Iris pigment epithelial cell (primary cell): ENCODE measurements at places on chromosomes 7 and 10.

DNA sequence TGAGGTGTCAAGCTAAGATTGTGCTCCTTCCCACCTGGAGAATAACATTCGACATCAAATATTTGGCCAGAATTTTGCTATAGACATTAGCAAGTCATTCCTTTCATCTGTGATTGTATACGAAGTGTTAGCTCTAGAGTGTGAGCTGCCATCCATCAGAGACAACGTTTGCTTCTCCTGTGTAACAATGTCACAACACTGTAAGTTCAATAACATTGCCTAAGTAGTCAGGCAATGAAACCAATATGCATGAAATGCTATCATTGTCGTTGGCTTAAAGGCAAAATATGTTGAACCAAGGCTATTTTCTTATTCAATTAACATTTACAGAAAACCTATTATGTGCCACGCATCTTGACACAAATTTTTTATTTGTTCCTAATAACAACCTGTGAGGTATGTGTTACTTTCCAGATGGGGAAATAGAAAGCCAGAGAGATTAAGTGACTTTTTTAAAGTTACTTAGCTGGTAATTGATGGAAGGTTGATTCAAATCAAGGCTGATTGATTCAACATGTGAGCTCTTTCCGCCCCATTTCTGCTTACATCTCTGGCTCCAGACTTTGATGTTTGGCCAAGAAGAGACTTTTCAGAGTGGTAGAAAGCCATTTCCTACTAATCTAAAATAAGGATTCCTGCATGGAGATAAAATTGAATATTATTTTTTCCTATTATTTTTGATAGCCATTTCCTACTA lies 32.0 kb downstream of the BET1 start:
- DNase-seq, result no peak

DNA sequence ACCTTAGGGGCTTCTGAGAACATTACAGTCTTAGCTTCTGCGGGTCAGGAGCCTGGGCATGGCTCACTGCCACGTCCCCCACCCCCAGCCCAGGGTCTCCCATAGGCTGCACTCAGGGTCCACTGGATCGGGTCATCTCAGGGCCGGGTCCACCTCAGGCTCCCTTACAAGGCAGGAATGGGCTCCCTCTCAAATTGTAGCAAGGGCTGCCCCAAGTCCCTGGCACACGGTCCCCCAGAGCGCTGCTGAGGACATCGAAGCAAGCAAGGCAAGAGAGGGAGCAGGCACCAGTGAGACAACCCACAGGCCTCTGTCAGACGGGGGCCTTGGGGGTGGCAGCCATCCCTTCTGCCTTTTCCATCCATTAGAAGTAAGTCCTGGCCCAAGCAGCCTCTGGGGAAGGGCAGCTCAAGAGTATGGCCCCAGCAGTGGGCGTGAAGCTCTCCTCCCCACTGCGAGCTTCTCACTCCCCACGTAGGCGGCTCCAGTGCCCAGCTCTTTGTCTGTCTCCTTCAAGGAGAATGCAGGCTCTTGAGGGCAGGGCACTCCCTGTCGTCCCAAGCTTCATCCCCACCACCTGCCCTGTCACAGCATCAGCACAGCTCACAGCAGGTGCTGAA lies 18.0 kb upstream of the RET start:
- DNase-seq, result no peak

GRCh38 chr7:370259-370625 lies 80.3 kb downstream of the FOXL3 start:
- no peak for DNase-seq

- no peak for DNase-seq
Observed at GRCh38 chr7:93574646-93575554, at the start of gene CALCR. Gene CALCR, minus strand, starts transcription at chr7:93574724. Its CDS starts 87,743 bp downstream, at chr7:93486981.

DNA sequence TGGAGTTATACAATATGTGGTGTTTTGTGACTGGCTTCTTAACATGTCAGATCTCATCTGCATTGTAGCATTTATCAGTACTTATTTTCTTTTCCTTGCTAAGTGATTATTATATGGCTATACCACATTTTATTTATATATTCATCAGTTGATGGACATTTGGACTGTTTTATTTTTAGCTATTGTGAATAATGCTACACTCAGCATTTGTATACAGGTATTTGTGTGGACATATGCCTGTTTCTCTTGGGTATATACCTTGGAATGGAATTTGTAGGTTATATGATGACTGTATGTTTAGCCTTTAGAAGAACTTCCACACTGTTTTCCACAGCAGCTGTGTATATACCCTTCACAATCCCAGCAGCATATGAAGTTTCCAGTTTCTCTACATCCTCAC lies 86.5 kb downstream of the GSDME start:
- no peak for DNase-seq

GRCh38 chr10:58385784-58386112 lies 538 bp downstream of the TFAM start:
- DNase-seq, result peak; percentile 35

DNA sequence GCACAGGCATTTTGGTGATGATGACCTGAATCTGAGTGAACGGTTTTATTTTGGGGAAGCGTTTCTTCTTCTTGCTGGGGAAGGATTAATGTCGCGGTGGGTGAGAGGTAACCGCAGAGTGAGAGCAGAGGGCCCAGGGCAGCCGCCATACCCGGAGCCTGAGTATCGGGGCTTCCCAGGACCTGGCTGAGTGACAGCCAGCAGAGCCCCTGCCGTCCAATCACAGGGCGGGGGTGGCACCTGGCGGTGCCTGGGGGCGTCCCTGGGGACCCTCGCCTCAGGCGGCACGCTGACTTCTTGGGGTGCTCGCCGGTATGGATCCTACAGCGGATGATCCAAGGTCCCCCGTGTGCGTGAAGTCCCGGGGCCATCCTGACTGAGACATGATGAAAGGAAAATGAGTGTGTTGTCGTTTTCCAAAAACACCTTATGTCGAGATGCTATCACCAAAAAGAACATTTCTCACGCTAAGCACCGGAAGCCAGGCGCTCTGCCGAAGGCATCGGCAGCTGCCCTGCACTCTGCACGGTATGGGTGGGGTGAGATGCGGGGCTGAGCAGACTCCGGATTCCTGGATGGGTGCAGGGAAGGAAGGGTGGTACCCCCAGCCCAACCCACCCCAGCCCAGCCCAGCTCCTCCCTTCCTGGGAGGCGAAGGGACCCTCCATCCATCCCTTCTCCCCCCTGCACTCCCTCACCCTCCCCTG lies 227.9 kb upstream of the SHH start:
- no peak for DNase-seq

DNA sequence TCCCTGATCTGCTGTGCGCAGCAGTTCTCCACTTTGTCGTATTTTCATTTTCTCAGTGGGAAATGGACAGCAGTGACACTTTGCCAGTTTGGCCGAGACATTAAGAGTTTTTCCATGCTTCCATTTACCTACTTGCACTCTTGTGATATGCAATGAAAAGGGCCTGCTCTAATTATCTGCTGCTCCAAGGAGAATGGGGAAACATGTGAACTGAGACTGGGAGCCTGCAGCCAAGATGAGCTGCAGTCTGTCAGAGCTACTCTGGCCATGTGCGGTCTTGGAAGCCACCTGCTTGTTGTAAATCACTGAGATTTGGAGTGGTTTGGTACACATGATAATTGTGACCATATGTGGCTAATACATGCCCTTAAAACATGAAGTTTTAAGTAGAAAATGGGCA lies 586.6 kb upstream of the POT1 start:
- DNase-seq, result no peak

- no peak for DNase-seq
Observed at GRCh38 chr10:60389413-60390025, at the start of gene ANK3. Gene ANK3, minus strand, starts transcription at chr10:60389875. Its CDS starts 337 bp downstream, at chr10:60389538.

- DNase-seq, result no peak
Observed at GRCh38 chr7:698515-699475, 27.7 kb upstream of the DNAAF5 start.

DNA sequence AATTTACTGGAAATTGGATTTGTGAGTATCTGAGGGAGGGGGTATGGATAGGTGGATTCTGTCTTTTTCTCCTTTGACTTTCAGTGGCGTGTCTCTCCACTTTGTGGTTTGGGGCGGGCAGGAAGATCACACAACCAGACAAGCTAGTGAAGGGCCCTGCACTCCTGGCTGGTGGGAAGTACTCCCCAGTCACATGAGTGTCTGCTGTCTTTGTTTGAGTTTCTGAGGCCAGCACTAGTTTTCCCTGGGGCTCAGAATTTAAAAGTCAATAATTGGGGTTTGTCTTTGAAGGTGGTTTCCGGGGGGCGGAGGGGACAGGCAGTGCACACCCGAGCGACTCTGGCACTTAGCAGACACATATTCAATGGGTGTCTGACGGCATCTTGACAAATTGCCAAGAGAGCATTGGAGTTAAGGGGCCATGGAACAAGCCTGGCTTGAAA lies 120.1 kb downstream of the WDFY4 start:
- DNase-seq, result no peak

DNA sequence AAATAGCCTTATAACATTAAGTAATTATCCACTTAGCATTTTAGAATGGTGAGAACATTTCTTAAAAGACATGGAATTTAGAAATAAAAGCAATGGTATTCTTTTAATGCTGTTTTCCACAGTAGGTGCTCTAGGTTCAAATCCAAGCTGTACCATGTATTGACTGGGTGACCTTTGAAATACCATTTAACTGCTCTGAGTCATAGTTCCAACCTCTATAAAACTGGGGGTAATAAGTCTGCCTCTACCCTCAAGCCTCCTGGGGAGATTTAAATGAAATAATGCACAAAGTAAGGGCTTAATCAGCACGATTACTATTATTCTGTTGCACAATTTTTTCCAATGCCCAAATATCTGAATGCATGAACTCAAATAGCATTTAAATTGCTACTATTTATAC lies 236.4 kb upstream of the CCDC6 start:
- DNase-seq, result no peak

DNA sequence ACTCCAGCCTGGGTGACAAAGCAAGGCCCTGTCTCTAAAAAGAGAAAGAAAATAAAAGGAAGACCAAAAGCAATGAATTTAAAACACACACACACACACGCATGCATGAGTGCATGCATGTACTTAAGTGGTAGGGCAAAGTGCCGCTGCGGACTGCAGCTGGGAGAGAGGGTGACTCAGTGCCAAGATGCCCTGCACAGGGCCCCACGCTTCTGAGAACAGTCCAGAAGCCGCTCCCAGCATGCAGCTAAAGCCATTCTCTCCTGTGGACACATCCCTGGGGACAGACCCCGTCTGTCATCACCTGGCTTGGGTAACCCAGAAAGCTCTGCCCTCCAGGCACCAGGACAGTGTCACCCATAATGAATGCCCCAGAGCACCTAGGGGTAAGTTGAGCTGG lies 61.0 kb upstream of the MYL10 start:
- peak; percentile 20 for DNase-seq

- DNase-seq, result no peak
Observed at GRCh38 chr7:69060516-69060915, 537.8 kb upstream of the AUTS2 start.

- DNase-seq, result no peak
Observed at GRCh38 chr10:91860885-91861284, 48.4 kb downstream of the FGFBP3 start.

DNA sequence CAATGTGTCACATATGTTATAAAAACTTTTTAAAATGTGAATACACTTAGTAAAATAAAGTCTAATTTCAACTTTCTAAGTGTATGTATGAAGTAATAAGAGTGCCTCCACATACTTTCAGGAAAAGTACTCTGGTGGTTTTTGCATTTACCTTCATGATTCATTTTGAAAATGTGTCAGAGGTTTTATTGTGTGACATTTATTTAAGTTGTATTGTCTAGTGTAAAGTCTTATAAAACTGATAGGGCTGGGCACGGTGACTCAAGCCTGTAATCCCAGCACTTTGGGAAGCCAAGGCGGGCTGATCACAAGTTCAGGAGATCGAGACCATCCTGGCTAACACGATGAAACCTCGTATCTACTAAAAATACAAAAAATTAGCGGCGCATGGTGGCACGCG lies 226.5 kb downstream of the ITGB1 start:
- DNase-seq, result no peak

DNA sequence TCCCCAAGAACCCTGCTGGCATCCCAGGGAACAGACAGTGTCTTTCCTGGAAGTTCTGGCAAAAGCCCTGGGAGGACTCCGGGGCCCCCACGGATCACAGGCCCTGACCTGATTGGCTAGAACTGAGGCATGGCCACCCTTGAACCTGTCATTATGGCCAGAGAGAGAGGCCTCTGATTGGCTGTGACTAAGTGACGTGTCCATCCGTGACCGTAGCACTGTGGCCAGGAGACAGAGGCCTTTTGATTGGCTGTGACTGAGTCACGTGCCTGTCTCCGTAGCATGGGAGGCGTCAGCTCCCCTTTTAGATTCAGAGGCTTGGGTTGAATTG lies 163.8 kb downstream of the RGS10 start:
- DNase-seq, result no peak

- DNase-seq, result peak; percentile 41
Observed at GRCh38 chr7:41005374-41005901, 697.5 kb downstream of the INHBA start.

DNA sequence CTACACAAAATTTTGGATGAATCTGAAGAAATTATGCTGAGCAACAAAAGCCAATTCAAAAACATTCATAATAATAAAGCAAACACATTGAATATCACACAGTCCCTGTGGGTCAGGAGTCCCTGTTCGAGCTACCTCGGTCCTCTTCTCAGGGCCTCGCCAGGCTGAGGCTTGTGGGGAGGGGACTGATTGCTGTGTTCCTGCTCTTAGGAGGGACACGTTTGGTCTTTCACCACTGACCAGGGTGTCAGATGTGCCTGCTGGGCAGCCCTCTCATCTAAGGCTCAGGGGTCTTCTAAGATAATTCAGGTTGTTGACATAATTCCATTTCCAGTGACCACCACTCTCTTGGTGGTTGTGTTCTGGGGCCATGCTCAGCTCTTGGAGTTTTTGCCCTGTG lies 233.8 kb upstream of the PPP2R2D start:
- no peak for DNase-seq

GRCh38 chr10:90652519-90652918 lies 205.3 kb downstream of the HTR7 start:
- DNase-seq, result peak; percentile 59

- no peak for DNase-seq
Observed at GRCh38 chr10:105195831-105196230, 554.7 kb downstream of the SORCS3 start.

DNA sequence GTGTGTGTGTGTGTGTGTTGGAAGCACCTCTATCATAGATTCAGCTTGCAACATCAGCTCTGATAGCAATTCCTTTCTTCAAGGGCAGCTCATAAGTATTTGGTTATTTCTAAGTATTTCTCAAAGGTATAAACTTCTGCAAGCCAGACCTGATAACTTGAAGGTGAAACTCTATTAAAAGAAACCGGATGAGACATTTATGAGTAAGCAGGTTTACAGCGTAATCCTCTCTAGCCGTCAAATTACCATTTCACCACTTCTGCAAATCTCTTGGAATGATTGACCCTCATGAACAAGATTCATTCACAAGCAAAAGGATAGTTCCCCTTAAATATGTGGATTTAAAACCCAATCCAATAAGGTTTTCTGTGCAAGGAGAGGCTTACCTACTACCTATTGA lies 23.1 kb downstream of the PDE1C start:
- DNase-seq, result no peak

- DNase-seq, result no peak
Observed at GRCh38 chr10:59711871-59712494, 2.3 kb upstream of the SLC16A9 start.
